ENCODE measurements at places on chromosomes 2 and 18.

- DNase-seq, result no peak
Measured at GRCh38 chr18:50169149-50169548, 25.8 kb downstream of the MYO5B start.

- no peak for DNase-seq
Measured at GRCh38 chr2:146659976-146660375, 1184.9 kb upstream of the ACVR2A start.

GRCh38 chr2:132670496-132671150 lies 618 bp upstream of the LYPD1 start:
- DNase-seq, result no peak

- no peak for DNase-seq
Measured at GRCh38 chr2:157178874-157179273, 78.6 kb upstream of the GALNT5 start.

- no peak for DNase-seq
Measured at GRCh38 chr18:78390348-78390951, 589.2 kb upstream of the SALL3 start.

- DNase-seq, result no peak
Measured at GRCh38 chr2:100046961-100047947, 95.1 kb downstream of the AFF3 start.

- DNase-seq, result no peak
Measured at GRCh38 chr2:127083819-127084503, 23.0 kb downstream of the BIN1 start.

GRCh38 chr2:11987151-11987550 lies 240.7 kb downstream of the LPIN1 start:
- no peak for DNase-seq

DNA sequence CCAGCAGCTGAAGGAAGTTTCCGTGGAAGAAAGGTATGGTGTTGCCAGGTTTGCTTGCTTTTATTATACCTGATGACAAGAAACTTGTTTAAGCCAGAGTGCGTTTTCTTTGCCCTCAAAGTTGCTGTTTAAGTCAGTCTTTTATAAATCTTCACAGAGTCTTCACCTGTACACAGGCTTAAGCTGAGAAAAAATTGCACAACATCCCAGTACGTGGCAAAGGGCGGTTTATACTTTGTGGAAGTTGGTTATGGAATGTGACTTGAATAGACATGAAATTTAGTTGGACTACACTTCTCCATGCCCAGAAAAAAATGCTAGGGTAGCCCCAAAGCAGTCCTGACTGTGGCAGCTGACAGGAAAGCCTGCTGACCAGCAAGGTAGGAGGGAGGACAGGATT lies 121.5 kb downstream of the RTN4 start:
- no peak for DNase-seq

GRCh38 chr18:61569176-61569892 lies 236.1 kb downstream of the CDH20 start:
- DNase-seq, result no peak

- no peak for DNase-seq
Measured at GRCh38 chr2:62437785-62438184, 68.2 kb downstream of the TMEM17 start.

DNA sequence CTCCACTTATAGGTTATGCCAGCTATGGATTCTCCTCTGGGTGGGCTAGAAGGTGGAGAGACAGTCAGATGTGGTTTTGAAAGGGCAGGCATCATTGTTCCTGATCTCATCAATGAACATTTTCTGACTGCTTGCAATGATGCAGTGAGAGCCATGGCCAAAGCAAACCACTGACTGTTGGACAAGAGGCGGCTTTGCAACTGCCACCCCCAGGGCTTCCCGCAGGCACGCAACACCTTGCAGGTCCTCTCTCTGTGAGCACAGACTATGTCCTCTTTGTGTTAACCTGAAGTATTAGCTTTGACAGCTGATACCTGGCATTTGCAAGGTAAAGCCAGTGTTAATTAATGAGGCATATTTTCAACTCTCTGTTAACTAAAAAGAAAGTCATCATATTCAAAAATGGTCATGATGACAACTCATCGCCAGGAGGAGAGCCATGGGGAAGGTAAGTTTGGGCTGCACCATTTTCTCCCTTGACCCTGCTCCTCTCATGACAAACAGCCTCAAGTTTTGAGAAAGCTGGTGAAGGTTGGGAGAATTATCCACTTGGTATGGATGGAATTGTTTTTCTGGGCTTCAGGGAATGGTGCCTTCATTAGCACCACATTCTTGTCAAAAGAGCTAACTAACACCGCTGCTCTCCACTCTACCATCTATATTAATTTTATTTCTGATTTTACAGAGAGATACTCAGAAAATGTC lies 14.9 kb upstream of the FAM124B start:
- DNase-seq, result no peak

DNA sequence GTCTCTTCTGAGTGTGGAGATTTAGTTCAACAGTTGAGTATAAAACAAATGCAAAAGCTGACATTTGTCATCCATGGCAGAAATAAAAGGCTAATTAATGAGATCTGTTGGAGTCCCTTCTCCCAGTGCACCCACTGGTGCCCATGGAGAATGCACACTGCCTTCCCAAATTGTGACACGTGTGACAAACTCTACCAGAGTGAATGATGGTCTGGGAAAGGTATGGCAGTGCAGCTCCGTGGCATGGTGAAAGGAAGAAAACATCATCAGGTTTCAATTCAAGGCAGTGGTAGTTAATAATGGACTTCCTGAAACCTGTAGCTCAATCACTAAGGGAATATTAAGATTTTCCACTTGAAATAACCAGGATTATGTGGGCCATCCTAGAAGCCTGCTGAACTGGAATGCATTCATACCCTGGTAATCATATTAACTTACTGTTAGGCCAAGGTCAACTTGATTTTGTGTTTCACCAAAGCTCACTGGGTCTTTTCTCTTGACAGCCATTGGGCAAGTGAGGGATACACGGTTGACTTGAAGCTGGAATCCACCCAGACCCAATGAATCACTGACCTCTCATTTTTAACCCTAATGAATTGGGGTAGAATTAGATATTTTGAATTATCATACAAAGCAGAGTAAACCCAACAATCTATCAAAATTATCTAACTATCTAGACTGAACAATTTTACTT lies 167.6 kb downstream of the AFF3 start:
- DNase-seq, result no peak
